ENCODE measurements at places on chromosomes 7 and 10.

GRCh38 chr10:113059371-113059780 is 109.3 kb downstream of the TCF7L2 start:
- DNase-seq, result no peak

DNA sequence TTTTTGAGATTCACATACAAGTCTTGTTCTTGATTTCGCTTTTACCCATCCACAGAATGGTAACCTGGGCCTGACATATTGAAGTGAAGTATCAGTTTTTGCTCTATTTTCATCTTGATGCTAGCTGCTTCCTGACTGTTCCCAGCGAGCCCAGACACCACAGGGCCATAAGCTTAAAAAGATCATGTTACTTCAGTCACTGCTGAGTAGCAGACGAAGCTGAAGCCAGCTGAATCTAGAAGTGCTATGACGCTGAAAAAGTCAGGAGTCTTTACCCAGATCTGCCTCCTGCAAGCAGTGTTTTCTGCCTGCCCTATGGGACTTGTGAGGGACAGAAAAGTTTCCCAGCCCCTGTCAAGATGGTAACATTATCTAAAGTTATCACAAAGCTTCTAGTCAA is 2.7 kb upstream of the PRXL2A start:
- DNase-seq, result no peak

GRCh38 chr7:132972745-132973144 is 109.1 kb downstream of the CHCHD3 start:
- DNase-seq, result no peak

DNA sequence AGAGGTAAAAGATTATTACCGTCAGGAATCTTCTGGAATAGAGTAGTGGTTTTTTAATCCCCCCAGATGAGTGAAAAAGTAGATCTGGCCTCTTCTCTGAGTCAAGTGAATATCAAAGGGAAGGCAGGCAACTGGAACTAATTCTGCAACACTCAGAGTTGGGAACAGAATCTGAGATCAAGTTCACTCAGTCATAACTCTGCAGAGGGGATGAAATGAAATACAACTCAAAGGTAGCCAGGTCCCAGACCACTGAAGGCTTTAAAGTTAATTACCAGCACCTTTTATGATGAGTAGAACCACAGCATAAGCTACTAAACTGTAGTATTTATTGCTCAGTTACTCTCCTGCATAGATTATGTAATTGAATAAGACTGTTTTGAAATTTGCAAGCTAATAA is 455.6 kb upstream of the AKR1E2 start:
- no peak for DNase-seq

DNA sequence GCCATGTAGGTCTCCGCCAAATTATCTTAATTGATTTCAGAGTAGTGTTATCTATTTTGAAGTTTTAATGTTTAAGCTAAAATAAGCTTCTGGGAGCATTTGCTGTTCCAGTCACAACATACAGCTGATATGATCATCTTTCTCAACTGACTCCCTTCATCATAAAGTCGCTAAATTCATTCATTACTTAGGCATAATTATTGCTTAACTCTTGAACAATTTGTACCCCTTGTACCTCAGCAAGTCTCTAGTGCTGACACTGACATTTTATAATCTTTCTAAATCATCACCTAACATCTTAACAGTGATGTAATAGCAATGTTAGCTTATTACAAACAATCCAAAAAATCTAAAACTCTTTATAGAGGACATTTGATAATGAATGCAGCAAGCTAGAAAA is 54.3 kb upstream of the WNT16 start:
- DNase-seq, result no peak

GRCh38 chr10:48767373-48768143 is 82.9 kb downstream of the WDFY4 start:
- no peak for DNase-seq

DNA sequence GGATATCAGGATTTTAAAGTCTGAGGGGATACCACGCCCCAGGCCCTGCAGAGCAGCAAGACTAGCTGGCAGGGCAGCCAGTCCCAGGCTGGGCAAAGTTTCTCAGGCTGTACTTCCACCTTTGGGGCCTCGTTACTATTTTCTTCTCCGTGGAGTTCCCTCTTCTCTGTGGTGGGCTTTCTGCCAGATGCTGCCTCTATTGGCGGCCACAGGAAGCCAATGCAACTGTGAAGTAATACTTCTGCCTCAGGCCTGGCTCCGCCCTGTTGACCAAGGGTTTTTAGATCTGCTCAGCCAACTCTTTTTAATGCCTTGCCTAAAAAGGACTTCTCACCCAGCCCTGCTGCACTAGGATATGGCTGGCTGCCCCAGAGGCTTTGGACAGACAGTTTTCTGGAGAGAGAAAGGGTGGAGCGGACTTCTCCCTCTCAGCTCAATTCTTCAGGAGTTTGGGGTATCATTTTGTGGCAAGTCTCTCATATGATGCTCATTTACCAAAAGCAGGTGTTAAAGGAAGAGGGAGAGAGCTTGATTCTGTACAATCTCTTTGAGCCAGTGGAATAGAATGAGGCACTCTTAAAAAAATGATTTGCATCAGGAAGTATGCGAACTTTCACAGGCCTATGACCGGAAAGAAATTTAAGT is 67.4 kb downstream of the HHEX start:
- no peak for DNase-seq

GRCh38 chr7:44307301-44307900 is 18.0 kb downstream of the CAMK2B start:
- peak; percentile 80 for DNase-seq

GRCh38 chr7:137670222-137671064 is 176.3 kb downstream of the DGKI start:
- DNase-seq, result no peak

DNA sequence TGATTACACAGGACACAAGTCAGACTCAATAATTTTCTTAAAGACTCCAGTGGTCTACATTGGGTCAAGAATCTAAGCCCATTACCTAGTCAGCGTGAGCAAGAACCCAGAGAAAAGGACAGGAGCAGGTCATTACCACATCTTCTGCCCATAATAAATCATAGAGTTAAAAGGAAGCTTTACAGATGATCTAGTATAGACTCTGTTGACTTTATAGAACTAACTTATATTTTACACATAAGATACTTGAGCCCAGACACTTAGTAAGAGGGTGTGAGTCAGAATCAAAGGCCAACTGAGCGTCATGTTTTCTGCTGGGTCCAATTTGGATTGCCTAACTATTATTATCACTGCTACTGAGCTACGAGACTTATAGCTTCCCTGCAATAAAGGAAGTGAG is 206.1 kb upstream of the NPSR1 start:
- peak; percentile 42 for DNase-seq

DNA sequence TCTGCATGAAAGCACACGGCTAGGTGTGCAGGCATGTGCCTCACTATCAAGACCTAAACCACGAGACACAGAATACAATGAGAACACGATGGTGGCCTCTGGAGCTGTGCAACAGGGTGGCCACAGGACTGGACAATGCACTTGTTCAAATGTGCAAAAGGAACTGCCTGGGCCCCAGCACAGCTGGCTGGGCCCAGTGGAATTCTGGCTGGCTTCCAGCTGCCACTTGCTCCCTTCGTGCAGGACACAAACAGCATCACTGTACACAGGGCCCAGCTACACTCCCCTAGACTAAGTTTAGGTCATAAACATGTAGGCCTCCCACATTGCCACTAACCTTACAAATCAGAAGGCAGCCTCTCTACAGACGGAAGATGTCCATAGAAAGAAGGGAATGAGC is 23.4 kb downstream of the DOCK4 start:
- no peak for DNase-seq

GRCh38 chr7:64869912-64870562 is 33.0 kb upstream of the ZNF273 start:
- DNase-seq, result no peak

DNA sequence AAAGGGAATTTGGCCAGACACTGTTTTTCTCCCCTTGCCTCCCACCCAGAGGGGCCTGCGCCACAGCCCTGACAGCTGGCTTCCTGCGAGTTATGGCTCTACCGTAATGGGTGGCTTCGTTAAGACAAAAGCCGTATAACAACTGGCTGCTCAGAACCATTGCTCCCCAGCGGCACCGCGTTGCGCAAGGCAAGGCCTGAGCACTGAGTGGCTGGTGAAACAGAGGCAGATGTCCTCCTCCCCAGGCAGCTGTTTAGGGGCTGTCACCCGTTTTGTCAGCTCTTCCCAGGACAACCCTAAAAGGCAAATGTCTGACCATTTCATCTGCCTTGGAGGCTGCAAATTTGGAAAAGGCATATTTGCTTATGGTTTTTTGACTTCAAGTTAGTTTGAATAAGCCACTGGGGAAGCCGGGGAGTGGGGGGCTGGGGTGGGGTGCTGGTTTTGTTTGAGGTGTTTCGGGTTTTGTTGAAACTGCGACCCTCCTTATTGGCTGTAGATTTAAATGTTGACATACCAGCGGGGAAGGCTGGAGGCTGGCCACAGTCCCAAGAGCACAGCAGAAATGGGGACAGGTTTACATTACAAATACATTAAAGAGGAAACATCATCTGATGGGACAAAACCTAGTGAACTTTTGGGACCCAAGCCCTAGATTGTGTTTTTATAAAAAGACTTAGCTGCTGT is 681 bp upstream of the SPOCK2 start:
- no peak for DNase-seq

- DNase-seq, result no peak
These were observed 62.9 kb downstream of the SYPL1 start for GRCh38 chr7:106049139-106049752.

DNA sequence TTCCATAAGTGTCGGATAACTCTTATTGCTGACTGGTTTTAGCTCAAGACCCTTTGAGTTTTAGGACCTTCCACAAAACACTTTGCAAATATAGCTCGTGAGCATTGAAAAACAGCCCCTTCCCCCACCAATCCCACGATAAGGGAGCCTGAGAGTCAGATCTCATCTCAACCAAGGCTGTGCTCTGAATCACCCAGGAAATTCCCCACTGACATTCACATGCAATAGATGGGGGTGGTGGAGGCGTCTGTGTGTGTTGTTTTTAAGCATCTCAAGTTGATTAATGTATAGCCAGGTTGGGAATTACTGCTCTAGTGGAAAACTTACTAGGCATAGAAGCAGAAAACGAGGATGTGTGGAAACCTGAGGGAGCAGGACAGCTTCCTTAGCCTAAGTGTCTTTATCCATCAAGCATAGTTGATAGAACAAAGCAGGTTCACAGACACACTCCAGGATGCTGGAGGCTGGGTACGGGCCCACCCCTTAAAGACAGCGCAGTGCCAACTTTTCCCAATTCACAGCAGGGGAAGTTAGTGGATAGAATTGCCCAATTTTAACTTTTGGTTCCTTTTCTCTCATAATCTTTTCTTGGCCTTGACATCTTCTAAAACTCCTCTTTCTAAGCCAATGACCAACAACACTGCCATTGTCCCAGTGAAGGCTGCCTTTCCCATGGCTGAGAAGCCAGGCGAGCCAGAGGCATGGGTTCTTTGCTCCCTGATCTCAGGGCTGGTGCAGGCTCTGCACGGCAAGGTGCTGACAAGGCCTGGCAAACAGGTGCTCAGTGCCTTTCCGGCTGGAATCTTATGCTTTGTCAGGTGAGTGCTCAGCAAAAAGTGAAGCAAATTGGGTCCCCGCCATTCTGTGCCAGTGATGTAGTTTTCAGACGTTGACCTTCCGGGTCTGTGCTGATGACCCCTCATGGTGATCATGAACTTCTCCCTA is 98.5 kb upstream of the INSIG1 start:
- DNase-seq, result peak; percentile 60

GRCh38 chr7:107638594-107638993 is 22.0 kb upstream of the SLC26A4 start:
- no peak for DNase-seq

GRCh38 chr7:25953859-25954258 is 198.1 kb upstream of the NFE2L3 start:
- DNase-seq, result no peak

GRCh38 chr10:84668186-84668763 is 339.9 kb downstream of the CCSER2 start:
- no peak for DNase-seq

GRCh38 chr7:69433081-69433480 is 165.2 kb upstream of the AUTS2 start:
- no peak for DNase-seq

DNA sequence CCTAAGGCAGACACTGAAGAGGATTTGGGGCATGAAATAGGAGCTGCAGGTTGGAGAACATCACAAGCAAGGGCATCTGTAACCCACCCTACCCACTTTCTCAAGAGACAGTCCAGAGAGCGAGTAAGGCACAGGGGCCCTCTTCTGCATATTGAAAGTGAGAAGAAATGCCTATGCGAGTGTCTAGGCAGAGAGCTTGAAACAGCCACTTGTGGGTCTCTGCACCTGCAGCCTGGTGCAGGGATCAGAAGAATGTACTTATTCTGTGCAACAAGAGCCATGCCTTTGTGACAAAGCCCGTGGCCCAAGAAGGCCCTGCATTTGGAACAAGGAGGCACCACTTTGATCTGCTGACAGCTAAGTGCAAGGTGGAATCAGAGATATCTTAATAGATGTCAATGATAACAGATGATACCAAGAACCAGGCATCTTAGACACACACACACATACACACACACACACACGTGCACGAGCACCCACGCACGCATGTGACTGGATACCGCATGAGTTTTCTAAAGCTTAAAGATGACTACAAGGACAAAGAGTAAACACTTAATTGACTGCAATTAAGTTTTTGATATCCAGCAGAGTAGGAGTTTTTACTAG is 89.3 kb downstream of the NPSR1 start:
- DNase-seq, result no peak

DNA sequence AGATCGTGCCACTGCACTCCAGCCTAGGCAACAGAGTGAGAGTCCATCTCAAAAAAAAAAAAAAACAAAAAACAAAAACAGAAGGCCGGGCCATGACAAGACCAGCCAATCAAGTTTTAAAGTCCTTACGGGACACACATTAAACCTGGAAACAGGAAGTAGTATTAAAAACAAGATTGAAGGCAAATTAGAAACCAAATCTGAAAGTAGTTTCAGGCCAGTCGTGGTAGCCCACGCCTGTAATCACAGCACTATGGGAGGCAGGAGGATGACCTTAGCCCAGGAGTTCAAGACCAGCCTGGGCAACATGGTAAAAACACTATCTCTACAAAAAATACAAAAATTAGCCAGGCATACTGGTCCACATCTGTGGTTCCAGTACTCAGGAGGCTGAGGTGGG is 18.1 kb downstream of the PSAP start:
- DNase-seq, result no peak

- no peak for DNase-seq
These were observed 73.2 kb downstream of the TNS3 start for GRCh38 chr7:47508389-47509380.
